ENCODE measurements at places on chromosomes 3 and 15.

DNA sequence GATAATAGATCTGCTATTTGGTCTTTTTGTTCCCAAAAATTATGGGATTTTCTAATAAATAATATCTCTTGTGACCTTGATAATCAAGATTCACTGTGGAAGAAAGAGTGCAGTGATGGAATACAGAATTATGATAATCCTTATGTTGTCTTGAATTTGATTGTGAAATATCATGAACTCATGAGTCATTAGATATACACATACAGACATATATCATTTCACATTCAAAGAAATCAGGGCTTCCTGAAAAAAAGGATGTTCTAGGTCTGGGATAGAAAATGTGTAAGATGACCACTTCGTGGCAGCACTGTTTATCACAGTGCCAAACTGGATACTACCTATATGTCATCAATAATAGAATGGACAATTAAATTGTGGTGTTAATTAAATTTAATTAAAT is 97.7 kb downstream of the DPH6 start:
- no peak for DNase-seq

DNA sequence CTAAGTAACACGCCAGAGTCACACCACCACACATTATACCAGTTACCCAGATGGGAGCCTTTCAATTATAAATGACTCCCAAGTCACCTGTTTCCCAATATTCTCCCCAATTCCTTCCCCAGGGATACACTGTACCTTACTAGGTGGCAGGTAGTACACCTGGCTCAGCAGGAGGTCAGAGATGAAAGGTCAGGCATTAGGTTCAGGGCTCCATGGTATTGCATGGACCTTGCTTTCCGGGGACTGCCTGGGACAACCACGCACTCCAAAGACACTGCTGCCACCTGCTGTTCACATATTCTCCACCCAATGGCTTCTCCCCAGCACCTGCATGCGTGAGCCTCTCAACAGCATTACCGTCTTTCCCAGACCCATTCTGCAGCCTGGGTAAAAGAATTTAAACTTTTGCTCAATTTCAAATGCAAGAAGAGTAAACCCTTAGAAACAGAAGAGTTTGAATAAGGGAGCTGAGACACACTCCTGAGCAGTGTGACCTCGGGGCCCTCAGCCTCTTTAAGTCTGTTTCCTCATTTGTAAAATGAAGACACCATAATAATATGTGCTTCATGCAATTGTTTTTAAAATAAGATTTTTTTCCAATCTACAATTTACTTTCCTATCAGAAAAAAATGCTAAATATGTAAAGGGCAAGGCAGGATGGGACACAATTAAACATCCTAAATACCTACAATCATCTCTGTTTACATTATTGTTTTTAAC is 28.0 kb upstream of the LACTB start:
- peak; percentile 47 for DNase-seq

GRCh38 chr3:11903047-11903446 is 56.4 kb upstream of the TAMM41 start:
- no peak for DNase-seq

- DNase-seq, result peak; percentile 15
Measured at GRCh38 chr15:77496715-77497109, 76.0 kb downstream of the HMG20A start.

GRCh38 chr3:184335291-184335660 is 2.1 kb upstream of the FAM131A start:
- DNase-seq, result no peak

Data from NCI-H1092 (cell line).